ENCODE measurements at places on chromosomes 3 and 15.

GRCh38 chr3:102124704-102125103, 275.4 kb downstream of the NFKBIZ start:
- no peak for DNase-seq

- no peak for DNase-seq
Observed at GRCh38 chr3:101859882-101860448, 10.7 kb downstream of the NFKBIZ start.

DNA sequence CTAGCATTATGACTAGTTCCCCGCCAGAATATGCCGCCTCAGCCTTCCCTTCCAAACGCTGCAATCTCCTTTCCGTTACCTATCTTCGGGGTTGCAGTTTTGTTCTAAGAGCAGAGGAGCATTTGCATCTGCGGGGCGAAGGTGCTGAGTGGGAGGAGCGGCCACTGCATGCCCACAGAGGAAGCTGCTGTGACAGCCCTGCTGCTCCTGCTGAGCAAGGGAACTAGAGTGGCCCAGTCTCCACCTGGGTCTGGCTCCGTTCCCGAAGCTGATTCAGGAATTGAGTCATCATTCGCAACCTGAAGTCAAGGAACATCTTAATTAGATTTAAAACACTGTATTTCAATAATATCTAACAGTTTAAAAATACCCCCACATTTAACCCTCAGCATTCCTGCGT, 98.2 kb upstream of the TJP1 start:
- peak; percentile 86 for DNase-seq

DNA sequence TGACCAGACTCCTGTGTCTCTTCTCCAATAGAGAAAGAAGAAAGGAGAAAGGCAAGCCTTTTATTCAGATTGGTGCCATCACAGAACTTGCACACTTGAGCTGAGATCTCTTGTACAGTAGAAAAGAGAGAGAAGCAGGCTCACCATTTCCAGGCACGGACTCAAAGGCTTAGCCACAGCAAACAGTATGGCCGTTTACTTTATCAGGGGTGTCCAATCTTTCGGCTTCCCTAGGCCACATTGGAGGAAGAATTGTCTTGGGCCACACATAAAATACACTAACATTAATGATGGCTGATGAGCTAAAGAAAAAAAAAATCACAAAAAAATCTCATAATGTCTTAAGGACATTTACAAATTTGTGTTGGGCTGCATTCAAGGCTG, 5.0 kb downstream of the IFT80 start:
- no peak for DNase-seq

GRCh38 chr3:5011555-5012256, 32.5 kb downstream of the BHLHE40 start:
- DNase-seq: no peak

GRCh38 chr15:33788906-33789540, 179.3 kb upstream of the CHRM5 start:
- DNase-seq: no peak

GRCh38 chr3:63067999-63068645, 192.9 kb upstream of the CADPS start:
- DNase-seq: peak; percentile 25

- DNase-seq: peak; percentile 74
Observed at GRCh38 chr3:9817436-9817835, 7.4 kb downstream of the TTLL3 start.

- no peak for DNase-seq
Observed at GRCh38 chr3:114746502-114746901, 400.6 kb downstream of the ZBTB20 start.

- no peak for DNase-seq
Observed at GRCh38 chr3:151796105-151796680, 17.7 kb upstream of the AADAC start.
